ENCODE measurements at places on chromosomes 2 and 18.

- DNase-seq = no peak
Measured at GRCh38 chr2:181954538-181954883, 31.1 kb upstream of the PPP1R1C start.

DNA sequence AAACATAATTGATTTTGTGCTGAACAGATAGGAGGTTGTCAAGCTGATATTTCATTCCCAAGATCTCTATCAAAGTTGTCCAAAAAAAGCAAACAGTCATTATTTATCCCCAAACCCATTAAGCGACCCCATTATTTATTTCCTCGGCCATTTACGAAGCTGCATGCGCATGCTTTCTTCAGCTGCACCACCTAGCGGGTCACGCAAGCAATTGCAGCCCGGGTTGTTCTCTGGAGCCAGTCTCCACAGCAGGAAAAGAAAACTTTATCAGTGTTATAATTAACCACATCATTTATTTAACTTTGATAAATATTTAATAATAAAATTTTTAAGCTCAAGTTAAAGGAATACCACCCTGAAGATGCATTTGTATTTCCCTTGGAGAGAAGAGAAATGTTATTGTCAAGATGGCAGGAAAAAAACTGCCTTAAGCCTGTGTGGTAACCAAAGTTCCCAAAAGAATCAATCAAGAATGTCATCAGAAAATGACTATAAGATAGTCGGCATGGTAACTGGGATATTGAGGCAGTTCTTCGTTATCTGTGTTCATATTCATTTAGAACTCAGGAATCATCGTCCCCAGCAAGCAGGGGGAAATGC is 304.7 kb downstream of the FBXO15 start:
- no peak for DNase-seq

DNA sequence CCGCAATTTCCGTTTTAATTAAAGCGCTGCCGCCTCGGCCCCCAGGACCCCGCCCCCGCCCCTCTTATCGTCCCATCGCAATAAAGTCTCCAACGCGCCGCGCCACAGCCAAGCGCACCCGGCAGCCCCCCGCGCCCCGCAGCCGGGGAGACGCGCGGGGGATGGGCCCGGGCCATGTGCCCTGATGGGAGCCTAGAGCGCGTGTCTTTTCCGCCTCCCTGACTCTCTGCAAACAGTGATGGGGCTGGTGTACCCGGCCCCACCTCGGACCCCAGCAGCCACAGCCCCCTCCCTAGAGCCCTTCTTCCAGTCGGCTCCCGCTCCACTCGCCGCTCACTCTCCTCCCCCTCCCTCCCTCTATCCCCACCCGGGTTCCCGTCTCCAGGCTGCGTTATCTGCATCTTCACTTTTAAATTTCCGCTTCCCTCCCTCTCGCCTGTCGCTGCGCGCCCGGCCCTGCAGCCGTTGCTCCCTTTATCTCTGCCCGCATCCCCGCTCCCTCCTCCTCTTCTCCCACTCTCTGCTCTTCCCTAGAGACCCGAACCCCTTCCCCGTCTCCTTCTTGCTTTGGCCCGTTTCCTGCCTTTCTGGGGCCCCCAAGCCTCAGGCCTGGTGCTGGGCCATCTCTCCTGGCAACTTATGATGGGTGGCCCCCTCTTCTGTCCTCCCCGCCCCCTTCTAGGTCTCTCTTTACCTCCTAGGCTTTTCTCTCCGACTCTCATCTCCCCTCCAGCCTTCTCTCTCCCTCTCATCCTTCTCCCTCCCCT is 524 bp upstream of the FEV start:
- no peak for DNase-seq

DNA sequence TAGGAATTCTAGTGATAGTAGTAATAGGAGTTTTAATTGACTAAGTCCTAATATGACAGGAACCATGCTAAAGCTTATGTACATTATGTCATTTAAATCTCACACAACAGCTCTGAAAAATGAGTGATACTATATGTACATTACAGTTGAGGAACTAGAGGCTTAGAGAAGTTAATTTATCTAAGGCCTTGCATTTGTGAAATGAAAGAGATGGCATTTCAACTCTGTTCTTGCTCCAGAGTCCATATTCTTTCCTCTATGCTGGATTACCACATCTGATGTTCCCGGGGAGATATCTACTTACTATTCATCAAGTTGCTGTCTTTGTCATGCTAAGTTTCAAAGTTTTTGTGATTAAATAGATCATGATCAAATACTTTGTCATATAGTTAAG is 5.7 kb downstream of the AGPS start:
- DNase-seq = no peak

DNA sequence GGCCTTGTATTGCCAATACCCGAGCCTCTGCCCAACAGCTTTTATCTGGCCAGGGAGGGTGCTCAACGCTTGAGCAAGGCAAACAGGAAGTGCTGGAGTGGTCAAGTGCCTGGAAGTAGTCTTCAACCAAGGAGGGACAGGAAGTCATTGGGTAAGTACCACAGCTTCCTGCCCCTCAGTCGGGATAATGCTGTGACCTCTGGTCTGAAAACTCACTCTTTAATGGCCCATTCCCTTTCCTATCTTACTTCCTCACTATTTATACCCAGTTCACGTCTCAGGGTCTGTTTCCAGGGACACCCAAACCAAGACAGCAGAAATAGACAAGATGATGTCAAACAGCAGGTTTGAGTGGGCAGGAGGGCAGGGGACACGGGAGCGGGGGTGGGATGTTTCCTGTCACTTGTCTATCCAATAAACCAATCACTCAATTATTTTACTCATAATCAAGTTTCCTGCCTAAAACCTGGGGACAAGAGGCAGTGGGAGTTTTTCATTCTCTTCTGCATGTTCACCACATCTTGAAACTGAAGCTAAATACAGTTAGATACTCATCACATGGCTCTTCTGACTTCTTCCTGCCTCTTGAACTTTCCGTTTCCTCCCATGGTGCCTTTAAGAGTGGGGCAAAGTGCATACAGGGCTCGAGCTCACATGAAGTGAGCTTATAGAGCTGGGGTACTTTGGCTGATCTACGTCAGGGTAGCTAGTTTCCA is 68.9 kb upstream of the CAB39 start:
- DNase-seq = no peak

GRCh38 chr18:23188068-23188760 is 52.9 kb downstream of the CABLES1 start:
- no peak for DNase-seq

DNA sequence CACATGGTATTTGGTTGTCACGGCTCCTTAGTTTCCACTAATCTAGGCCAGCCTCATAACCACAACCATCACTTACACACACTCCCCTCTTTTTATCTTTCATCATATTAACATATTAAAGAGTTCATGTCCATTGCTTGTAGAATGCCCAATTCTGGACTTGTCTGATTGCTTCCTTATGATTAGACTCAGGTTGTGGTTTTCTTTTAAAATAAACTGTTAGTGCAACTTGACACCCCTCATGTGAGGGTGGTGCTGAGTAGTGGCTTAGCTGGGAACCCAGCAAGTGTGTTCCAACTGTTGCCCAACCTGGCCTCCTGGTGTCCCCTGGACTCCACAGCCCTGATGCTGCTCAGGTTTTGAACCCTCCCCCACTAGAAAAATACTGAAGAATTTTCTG is 20.1 kb upstream of the CD207 start:
- no peak for DNase-seq

DNA sequence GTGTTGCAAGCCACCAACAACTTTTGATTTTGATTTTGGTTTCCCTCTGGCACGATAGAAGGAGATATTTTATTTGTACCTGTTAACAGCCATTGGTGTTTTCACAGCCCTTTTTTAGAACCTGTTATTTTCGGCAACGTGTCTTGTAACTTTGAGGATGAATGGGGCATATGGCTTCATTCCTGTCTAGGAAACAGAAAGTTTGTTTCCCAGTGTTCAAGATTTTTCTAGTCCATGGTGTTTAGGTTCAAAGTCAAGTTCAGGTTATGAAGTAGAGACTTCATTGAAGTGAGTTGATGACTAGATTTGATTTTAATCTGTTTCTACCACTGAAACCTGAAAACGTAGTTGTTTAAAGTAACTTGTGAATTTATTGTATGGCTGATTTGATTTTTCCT is 343 bp downstream of the RASGRP3 start:
- no peak for DNase-seq

DNA sequence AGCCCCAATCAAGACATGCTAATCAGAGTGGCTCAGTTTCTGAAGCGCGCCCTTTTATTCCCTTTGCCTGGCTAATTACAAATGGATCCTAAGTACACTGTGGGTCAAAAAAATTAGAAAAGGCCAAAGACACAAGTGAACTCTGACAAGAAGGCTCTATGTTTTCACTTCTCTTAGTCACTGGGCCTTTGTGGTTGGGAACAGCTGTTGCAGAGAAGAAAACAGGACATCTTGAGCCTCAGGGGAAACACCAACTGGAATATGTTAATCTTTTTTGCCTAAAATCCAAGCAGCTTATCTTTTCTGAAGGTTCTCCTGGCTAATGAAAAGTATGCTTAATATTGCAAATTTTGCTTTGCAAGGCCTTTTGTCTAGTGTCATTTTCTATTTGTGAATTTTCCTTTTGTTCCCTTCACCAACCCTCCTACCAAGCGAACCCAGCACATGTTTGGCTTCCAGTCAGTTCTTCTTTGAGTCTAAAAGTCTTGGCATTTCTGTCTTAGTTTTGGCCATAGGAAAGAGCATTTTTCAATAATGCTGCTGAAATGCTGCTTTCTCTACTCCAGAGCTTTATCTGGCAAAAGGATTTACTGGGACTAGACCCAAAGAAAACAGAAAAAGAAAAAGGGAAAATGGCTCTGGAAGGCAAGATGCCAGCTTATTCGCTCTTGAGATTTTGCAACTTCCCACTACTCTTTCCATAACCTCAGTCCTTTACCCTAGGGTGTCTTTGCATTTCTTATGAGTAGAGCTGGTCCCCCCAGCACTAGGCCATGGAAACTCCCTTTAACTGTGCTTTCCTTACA is 440.2 kb upstream of the ST6GAL2 start:
- no peak for DNase-seq

DNA sequence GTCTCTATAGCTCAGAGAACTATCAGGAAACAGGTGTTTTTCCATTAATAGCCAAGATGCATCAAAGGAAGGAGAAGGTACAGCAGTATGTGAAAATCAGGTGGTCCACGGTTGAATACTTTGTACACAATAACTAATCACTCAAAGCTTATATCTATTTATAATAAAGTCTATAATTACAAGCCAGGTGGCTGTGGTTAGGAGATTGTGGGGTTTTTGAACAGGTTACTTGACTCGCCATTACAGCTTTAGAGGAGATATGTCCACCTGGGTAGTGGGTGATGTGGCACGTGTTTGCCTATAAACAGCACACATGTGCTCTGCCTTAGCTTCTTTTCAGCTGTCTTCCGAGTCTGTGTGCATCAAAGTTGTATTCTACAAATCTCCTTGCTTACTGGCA is 892.2 kb upstream of the ZEB2 start:
- DNase-seq = no peak

- no peak for DNase-seq
Measured at GRCh38 chr2:157377861-157378260, 52.2 kb upstream of the ERMN start.

GRCh38 chr2:129129087-129129486 is 810.4 kb upstream of the HS6ST1 start:
- no peak for DNase-seq

- no peak for DNase-seq
Measured at GRCh38 chr18:79497638-79498081, 101.9 kb downstream of the NFATC1 start.

DNA sequence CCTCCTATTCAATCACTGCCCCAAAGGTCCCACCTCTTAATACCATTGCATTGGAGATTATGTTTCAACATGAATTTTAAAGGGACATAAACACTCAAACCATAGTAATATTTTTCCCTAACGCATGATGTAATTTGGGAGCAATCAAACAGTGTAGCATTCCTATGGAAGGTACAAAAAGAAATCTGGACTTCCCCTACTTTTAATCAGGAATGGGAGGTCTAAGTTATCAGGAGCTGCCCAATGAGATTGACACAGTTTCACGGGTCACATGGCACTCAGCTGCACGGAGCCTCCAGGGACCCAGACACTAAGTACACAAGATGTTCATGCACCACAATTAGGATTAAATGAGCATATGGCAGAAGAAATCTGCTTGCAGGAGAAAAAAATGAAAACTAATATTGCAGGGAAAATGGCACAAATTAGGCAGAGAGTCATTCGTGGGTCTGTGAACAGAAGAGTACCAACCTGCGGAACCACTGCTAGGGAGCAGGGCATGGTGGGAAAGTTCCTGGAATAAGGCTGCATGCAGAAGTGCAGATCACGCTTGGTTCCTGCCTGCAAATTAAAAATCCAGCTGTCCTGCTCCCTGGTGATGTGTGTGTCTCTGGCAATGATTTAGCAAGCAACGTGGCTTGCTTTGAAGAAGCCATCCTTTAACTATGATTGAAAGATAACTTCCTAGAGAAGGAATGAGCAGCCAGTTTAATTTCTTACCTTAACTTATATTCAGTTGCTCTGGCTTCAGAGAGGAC is 326.6 kb upstream of the ID2 start:
- no peak for DNase-seq

- DNase-seq = no peak
Measured at GRCh38 chr2:80548469-80548868, 243.9 kb upstream of the LRRTM1 start.

GRCh38 chr2:185970148-185970852 is 231.7 kb downstream of the FSIP2 start:
- DNase-seq = no peak

Data from NCI-H1048 (cell line).